ENCODE measurements at places on chromosomes 12 and 14. TPM values are rescaled to one million over a fixed set of nuclear protein-coding genes. Genes with fewer than 3 reads are reported as not detected.

SLC6A13 gene
- 2.0 TPM for total RNA-seq

PGF gene
- total RNA-seq: 5.0 TPM

KLRK1 gene
- total RNA-seq: 0.65 TPM

SPX gene
- 2.6 TPM for total RNA-seq

TMED8 gene
- total RNA-seq: 6.7 TPM

NFATC4 gene
- total RNA-seq: 30.9 TPM

ABCC9 gene
- 46.7 TPM for total RNA-seq

RAD51AP1 gene
- total RNA-seq: 2.8 TPM

GUCY2C gene
- not detected for total RNA-seq

TSPAN19 gene
- not detected for total RNA-seq

ALX1 gene
- not detected for total RNA-seq
